ENCODE measurements at places on chromosomes 7 and 10.

DNA sequence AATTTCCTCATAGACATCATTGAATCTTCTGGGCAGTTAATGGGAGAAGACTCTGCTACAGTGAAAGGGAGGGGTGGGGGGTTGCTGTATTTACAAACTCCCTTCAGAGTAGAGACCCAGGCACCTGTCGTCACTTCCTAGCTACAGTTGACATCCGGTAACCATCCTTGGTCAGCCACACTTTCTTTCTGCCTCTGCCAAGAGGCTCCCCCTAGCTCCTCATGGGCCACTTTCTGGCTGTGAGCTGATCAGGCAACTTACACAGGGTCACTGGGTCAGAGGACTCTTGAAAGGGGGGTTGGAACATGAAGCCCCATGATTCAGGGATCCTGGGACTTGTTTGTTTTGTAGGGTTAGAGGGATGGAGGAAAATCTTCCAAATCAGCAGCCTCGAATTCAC is 1.2 kb downstream of the TECPR1 start:
- DNase-seq: no peak

- DNase-seq: no peak
Observed at GRCh38 chr7:34544621-34545020, 113.4 kb upstream of the NPSR1 start.

DNA sequence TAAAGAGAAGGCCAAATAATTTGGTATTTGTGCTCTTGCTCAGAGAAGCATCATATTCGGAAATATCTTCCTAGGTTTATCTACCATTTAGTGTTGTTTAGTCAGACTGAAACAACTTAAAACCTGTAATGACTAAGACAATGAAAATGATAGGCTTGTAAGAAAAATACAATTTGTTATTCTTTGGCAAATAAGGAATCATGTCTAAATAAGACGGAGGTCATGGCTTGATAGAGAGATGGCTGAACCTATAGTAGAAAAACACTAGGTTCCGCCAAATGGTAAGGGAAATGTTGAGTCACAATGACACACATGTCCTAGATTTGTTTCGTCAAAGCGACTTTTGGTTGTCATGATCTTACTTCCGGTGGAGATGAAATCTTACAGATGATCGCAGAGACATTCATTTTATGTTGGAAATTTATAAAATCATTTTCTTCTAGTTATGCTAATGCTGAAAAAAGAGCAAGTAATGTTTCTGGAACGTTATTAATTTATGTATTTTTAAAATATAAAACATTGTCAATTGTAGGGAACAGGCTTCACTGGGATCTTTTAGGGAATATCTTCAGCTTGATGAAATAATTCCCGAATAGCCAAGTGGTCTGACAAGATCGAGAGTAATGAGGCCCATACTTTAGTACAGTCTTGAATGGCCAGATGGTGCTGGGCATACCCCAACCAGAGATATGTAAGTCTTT is 1.0 kb downstream of the SRGN start:
- DNase-seq: no peak

GRCh38 chr7:51024867-51025266 is 242.2 kb upstream of the GRB10 start:
- DNase-seq: no peak

GRCh38 chr10:42929993-42930392 is 146.9 kb upstream of the RET start:
- DNase-seq: no peak

DNA sequence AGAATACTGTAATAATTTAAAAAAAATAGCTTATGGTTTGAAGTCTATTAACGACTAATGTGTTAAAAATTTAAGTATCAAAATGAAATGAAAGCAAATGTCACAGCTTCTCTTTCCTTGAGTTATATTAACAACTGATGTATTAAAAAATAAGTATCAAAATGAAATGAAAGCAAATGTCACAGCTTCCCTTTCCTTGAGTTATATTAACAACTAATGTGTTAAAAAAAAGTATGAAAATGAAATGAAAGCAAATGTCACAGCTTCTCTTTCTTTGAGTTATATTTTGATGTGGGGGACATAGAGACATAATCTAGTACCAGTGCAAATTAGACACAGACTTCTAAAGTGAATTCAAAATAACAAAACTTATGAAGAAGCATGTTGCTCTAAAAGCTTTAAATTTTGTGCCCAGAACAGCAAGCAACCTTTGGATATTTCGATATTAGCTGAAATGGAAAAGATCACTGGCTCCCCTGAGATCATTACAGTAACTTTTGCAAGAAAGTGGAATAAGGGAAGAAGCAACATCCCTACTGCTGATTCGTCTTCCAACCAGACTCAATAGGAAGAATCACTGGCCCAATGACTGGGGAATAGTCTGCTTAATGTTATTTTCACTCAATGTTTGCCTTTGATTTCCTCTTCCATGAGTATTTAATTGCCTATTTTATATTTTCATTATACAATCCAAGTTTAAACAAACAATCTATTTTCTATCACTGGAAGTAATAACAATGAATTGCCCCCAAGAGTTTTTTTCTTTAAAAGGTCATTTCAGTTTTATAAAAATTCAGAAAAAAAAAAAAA is 8.0 kb downstream of the SKAP2 start:
- DNase-seq: no peak

DNA sequence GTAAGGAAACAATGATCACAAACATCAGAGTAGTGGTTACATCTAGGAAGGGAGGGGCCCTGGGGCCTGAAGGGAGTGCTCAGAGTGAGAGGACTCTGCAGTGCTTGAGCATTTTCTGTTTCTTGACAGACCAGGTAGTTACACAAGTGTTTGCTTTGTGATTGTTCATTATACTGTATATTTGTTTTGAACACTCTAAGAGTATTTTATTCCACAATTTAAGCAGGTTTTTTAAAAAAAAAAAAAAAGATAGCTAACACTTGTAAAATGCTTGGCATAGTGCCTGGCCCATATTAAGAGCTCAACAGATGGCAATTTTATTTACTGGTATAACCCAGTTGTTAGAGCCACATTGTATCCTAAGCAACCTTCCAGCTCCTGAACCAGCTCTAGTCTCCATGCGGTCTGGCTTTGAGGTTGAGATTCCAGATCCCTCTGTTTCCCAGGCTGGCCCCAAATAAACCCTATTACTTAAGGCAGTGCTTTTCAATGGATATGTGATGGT is 20.1 kb upstream of the ATXN7L1 start:
- DNase-seq: no peak
